NCI-H187 treated with DMSO at 0.1 percent for 48 hours (cell line): ENCODE measurements at places on chromosomes 11 and 22.

DNA sequence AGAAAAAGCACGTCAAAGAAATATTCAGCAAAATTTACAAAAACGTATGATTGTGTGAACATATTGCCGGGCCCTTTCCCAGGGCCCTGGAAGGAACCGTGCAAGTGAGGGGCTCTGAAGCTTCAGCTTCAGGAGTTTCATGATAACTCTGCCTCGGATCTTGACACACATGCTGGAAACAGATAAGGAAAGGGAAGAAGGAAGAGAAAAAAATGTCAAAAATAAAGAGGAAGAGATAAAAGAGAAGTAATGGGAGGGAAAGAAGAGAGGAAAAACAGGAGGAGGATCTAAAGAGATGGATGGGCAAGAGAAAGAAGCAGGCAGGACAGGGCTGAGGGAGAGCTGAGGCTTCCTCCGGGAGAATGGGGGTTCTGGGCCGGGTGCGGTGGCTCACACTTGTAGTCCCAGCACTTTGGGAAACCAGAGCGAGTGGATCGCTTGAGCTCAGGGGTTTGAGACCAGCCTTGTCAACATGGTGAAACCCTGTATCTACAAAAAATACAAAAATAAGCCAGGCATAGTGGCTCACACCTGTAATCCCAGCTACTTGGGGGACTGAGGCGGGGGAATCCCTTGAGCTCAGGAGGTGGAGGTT is 2.7 kb upstream of the TMPRSS4 start:
- no peak for DNase-seq

DNA sequence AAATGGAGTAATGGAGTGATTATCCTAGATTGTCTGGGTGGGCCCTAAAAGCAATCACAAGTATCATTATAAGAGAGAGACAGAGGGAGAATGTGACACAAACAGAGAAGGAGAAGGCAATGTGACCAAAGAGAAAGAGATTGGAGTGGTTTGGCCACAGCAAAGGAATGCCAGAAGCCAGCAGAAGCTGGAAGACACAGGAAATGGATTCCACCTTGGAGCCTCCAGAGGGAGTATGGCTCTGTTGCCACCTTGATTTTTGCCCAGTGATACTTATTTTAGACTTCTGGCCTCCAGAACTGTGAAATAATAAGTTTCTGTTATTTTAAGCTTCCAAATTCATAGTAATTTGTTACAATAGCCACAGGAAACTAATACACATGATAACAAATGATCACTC is 36.8 kb upstream of the OR5P2 start:
- no peak for DNase-seq

- no peak for DNase-seq
Measured at GRCh38 chr11:16120008-16120407, 236.3 kb downstream of the SOX6 start.

- no peak for DNase-seq
Measured at GRCh38 chr22:46563381-46564083, 26.1 kb upstream of the CELSR1 start.

- DNase-seq, result no peak
Measured at GRCh38 chr11:22991196-22991595, 130.9 kb upstream of the CCDC179 start.

DNA sequence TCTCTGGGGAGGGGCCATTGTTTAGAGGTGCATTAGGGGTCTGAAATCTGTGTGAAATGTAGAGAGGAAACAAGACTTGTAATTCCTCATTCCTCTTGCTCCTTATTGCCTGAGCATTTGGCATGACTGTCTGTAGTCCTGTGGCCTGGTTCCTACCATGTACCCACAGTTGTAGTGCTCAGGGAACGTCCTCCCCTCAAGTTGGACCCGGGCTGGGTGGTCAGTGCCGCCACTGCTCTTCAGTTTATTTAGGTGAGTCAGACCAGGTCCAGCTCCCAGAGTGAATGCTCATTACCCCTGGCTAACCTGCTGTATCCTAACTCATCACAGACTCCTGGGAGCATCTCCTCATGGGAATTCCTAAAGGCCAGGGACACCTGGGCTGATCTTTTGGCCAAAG is 139.8 kb downstream of the GRIK4 start:
- DNase-seq, result no peak

- no peak for DNase-seq
Measured at GRCh38 chr11:72750086-72750485, 2.1 kb downstream of the ARAP1 start.

DNA sequence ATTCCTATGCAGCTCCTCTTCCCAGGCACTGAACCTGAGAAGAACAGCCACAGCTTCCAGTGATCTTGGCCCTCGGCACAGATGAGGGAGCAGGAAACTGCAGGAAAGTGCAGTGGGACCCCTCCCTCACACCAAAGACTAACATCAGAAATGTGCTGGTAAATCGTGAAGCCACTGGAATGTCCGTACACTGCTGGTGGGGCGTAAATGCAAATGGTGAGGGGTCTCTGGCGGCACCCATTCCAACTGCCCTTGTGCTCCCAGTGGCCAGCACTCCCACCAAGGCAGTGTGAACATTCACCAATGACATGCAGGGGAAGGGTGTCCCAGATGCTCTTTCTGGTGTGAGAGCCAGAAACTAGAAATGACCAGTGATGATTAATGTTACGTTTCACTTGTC is 574.0 kb downstream of the BRD1 start:
- no peak for DNase-seq
